PC-9 (cell line): ENCODE measurements at places on chromosomes 6 and 20. TPM values are rescaled to one million over a fixed set of nuclear protein-coding genes. Genes with fewer than 3 reads are reported as not detected.
A peak's percentile ranks its signal among the peaks of the same experiment; 100 is the strongest.

Gene CENPW
- total RNA-seq: 54.5 and 85.1 TPM in 2 replicates

DNA sequence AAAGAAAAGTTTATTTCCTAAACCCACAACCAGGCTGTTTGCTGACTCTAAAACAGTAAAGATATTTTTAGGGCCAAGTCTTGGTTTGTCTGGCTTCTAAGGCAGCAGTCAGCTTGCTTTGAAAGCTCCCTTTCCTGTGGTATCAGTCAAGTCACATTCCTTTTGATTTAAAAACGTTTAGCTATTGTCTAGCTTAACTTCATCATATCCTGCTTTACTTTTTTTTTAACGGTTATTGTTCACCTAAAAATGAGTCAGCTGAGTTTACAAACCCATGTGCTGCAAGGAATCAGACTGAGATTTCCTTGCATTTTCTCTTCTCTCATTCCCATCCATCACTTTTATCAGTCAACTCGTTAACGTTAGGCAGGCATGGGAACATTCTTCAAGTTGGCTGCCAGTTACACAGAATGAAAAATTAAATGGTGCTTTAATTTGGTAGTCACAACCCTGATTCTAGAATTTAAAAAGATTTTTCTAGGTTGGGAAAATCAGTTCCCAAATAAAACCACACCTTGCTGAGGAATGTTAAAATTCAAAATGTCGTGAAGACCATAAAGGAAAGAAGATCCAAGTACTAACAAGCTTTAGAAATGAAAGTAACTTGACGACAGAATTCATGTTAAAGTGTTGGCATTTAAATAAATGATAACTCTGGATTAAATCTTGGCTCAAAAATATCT, 45.9 kb downstream of the ELOVL5 start:
- DNase-seq: peak; percentile 92

DNA sequence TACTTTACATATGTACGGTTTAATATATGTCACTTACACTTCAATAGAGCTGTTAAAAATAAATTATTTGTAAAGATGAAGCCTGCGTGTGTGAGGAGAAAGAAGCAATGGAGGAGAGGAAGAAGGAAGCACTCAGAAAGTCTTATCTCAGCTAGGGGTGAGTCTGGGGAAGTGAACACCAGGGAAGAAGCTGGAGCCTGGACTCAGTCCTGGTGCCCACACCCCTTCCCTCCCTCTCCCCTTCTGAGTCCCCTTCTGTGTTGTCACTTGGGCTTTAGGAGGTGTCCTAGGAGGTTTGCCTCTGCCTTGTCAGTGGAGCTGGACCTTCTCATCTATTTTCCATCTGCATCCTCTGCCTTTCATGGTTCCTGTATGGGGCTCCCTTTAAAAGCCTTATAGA, 1.9 kb downstream of the SIRPB2 start:
- DNase-seq: no peak

Gene CDSN
- 1.0 and 1.9 TPM in 2 replicates for total RNA-seq

Gene HLA-DRA
- total RNA-seq: not detected in 2 replicates

- no peak for DNase-seq
Observed at GRCh38 chr6:100153636-100154275, 159.7 kb upstream of the MCHR2 start.

DNA sequence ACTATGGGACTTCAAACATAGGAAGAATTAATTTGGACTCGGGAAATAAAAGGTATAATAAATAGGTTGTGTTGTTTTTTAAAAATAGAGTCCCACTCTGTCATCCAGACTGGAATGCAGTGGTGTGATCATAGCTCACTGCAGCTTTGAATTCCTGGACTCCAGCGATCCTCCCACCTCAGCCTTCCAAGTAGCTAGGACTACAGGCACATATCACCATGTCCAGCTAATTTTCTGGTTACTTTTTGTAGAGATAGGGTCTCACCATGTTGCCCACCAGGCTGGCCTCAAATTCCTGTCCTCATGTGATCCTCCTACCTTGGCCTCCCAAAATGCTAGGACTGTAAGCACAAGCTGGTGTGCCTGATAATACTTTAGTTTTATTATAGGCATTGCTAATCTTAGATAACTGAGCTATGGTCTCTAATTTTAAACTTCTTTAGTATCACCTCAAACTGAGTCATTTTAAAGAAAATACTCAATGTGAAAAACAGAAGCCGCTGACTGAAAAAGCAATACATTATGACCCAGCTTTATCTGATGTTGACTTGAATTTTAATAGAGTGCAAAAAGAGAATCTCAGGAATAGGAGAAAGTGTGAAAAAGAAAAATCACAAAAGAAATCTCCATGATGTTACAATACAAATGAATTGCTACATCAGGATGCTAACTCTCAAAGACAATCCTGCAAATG, 251.0 kb downstream of the RNGTT start:
- no peak for DNase-seq

DNA sequence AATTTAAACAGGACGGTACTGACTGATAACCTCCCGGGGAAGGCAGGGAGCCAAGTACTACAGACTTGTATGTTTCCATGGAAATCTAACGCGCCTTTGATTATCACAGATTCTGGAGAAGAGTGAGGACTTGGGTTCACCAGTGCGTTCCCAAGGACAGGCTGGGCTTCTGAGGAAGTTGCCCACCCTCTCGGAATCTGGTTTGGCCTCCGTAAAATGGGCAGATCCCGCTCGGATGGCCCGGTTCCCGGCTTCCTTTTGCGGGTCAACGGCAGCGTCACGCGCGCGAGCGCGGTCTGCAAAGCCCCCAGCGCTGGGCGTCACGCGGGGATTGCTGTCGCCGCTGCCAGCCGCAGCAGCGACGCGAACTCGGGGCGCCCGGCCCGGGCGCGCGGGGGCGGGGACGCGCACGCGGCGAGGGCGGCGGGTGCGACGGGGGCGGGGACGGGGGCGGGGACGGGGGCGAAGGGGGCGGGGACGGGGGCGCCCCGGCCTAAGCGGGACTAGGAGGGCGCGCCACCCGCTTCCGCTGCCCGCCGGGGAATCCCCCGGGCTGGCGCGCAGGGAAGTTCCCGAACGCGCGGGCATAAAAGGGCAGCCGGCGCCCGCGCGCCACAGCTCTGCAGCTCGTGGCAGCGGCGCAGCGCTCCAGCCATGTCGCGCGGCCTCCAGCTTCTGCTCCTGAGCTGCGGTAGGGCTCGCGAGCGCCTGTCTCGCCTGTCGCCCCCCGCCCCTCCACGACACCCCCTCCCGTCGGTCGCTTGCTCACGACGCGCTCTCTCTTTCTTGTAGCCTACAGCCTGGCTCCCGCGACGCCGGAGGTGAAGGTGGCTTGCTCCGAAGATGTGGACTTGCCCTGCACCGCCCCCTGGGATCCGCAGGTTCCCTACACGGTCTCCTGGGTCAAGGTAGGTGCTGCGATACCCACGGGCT, at the start of gene CD83:
CD83 (plus strand) TSS at position 615 of the 933 bp plus-strand sequence; CDS start at position 655, 40 bp downstream.
- DNase-seq: peak; percentile 69

Gene PPP1R3G
- 1.1 and 1.4 TPM in 2 replicates for total RNA-seq

DNA sequence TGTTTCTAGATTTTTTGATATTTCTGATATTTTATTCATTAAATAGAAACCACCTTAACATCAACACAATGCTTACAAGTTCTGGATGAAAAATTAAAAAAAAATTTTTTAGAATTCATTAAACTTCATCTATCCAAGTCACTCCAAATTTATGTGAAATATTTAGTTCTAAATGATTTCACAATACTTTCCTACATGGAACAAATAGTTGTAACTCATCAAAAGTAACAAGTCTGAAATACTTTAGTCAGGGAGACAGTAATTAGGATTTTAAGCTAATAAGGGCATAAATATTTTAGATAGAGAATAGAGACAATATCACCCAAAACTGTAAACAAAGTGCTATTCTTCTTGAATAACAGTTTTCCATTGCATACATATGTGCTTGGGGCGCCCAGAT, 147.8 kb downstream of the HIVEP2 start:
- no peak for DNase-seq

GRCh38 chr6:7047966-7048365, 59.8 kb upstream of the RREB1 start:
- no peak for DNase-seq

DNA sequence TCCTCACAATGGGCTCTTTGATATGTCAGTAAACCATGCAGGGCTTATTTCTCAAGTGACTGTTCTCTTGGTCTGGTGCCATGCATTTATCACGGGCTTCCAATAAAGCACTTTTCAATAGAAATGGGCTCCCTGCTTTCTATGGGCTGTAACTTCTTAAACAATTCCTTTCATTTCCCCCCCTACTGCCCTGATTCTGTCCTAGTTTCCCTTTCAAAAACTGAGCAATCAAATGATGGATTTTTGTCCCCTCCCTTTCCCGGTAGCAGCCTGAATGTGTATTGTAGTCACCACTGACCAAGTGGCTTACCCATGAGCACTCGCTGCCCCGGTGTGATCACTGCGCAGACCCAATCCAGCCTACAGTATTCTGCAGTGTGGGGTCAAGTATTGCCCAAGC, 13.9 kb downstream of the RPS10 start:
- no peak for DNase-seq

Gene FAM83C
- not detected in 2 replicates for total RNA-seq

Gene SLC22A1
- total RNA-seq: 0.25 TPM in 1 of 2 replicates, not detected in the other

- DNase-seq: no peak
Observed at GRCh38 chr6:122428781-122429180, 29.3 kb downstream of the HSF2 start.

Gene SLC17A1
- not detected in 2 replicates for total RNA-seq

Gene PRDM13
- not detected in 2 replicates for total RNA-seq

DNA sequence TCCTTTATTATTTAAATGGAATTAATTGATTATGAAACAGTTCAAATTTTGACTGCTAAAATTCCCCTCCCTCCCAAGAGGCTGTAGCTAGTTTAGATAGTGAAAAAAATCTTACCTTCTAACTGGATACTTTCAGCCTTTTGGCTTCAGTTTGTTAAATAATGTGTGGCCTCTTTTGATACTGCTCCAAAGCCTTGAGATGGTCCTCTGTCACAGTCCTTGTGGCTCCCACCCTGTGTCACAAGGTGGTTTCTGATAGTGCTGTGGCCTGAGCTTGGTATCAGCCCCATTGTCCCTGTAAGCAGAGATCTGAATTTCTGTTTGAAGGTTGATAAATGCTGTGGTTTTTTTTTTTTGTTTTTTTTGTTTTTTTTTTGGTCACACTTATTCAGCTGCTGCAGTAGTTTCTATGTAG, 20.8 kb downstream of the PANK2 start:
- DNase-seq: no peak

Gene COL9A1
- total RNA-seq: not detected in 2 replicates

Gene RBBP8NL
- 8.7 and 14.0 TPM in 2 replicates for total RNA-seq

- DNase-seq: no peak
Observed at GRCh38 chr20:60144404-60144803, 186.2 kb downstream of the CDH26 start.

GRCh38 chr6:112485120-112485826, 138.1 kb downstream of the RFPL4B start:
- DNase-seq: no peak

Gene LZTS3
- total RNA-seq: 10.4 and 17.6 TPM in 2 replicates

DNA sequence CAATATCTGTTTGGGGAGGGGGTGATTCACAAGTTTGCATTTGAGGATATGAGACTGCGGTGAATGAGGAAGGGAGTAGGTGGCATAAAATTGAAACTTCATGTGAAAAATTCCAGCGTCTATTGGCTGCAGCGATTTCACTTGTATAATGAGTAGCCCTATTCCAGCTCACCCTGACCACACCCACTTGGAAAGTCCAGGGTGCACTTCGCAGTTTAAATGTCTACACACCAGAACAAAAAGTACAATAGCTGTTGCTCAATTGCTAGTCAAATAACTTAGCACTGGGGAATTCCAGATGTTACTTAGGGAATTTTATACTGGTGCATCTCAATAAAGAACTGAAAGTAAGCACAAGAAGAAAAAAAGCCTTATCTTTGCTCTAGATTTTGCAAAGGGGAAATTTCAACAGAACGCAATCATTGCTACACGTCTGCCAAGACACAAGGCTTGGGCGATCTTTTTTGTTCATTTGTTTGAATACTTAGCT, 6.3 kb downstream of the TNFAIP3 start:
- peak; percentile 46 for DNase-seq

Gene SLC52A3
- 6.9 and 7.2 TPM in 2 replicates for total RNA-seq

DNA sequence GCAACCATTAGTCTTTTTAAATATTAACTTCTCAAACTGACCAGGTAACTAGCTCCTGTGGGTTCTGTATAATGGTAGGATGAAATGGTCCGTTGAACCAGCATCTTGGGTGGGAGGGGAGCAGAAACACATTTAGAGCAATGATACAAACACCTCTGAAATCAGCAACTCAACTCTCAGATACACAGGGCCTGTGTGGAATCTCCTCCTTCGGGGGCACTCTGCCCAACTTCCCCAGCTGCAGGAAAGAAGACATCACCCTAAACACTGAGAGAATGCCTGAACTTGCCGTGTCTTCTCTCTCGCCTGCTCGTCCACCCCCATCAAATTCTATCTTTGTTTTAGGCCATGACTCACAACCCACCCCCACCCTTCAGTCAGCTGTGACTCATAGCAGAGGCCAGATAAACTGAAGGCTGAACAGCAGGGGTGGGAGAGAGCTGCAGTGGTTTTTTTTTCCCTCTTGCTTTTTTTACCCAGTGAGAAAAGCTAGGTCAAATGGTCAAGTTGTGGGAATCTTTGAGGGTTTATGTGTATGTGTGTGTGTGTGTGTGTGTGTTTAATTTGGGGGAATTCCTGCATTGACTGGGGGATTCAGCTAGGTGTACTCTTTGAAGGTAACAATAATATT, 593.4 kb upstream of the JAG1 start:
- DNase-seq: peak; percentile 84

DNA sequence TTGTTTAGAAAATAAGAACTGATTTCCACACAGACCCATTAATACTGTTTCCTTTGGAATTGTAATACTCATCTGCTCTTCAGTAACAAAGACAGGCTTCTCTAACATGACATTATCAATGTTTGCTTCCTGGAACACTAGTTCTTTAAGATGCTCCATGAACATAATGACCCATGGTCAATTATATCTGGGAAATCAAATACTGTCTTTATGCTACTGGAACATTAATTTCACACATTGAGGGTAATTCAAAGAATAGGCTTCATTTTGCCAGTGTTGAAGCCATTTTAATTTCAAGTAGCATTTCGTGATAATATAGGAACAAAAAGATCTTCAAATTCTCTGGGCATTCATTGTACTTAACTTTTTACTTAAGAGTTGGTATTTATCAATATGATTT, 80.9 kb downstream of the OPN5 start:
- DNase-seq: no peak

DNA sequence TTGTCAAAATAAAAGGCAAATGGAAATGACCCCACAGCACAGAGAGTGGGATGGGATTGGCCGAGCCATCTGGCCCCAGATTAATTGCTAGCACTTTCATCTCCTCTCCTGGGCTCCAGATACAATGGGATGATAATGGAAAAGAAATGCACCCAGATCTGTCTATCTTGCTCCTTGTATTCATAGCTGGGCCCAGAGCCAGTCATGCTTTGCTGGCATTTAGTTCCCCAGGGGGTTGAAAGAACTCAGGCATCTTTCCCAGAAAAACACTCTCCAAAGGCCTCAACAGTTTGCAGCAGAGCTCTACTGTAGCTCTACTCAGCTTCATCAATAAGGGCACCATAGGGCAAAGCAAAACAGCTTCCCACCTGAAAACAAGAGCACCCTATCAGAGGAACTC, 116.0 kb upstream of the FOXA2 start:
- DNase-seq: no peak
